Stimulated activated CD4-positive, alpha-beta T cell treated with anti-CD3 and anti-CD28 coated beads, Interleukin-12 subunit alpha, Interleukin-12 subunit beta, amount 100 ng/mL, for 24 hours (primary cell): ENCODE measurements at places on chromosomes 2 and 18.

DNA sequence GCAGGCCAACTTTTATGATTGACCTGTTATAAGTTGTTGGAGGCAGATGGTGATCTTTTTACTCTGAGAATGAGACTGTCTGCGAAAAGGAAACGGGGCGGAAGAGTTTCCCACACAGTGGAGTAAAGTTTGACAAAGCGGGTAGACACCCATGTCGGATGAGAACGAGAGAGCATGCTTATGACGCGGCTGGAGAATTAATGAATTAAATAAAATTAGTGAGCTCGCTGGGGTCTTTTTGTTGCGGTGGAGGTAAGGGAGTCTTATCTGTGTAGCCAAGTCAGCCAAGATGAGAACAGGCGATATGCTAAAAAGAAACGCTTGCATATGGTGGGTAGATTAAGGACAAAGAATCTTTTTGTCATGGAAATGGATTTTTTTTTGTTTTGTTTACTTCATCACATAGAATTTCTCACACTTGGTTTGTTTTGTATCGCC is 1.8 kb downstream of the SALL3 start:
- DNase-seq: no peak

DNA sequence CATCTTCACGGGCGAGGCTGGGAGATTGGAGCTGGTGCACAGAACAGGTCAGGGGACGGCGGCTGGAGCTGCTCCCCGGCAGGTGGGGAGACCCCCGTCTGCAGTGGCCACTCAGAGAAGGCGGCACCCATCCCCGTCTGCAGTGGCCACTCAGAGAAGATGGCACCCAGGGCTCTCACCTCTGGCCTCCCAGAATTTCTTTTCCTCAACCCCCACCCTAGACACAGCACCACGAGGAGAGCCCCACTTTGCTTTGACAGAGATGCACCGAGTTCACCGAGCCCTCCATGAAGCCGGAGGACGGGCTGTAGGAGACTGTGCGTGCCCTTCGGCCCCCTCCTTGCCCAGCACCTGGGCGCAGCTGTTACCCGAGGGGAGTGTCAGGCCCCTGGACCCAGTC is 201.6 kb upstream of the SALL3 start:
- no peak for DNase-seq

- no peak for DNase-seq
These were observed 4.4 kb downstream of the MBOAT2 start for GRCh38 chr2:8999102-8999446.

GRCh38 chr2:157751462-157752058 is 122.9 kb upstream of the ACVR1C start:
- DNase-seq: no peak

DNA sequence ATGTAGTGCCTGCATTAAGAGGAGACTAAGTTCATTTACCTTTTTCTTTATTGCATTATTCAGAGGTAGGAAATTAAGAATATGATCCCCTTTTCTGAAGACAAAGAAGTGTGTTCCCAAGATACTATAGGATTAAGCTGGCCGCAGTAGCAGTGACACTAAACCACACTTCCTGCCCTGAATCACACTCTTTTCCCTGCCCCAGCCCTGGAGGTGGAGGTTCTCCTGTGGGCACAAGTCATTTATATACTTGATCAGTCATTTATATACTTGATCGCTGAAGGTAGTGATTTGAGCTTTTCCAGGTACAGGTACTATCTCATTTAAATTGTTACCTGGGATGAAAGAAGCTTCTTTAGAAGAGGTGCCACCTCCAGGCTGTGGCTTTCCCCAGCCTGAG is 78.6 kb downstream of the ARMC9 start:
- no peak for DNase-seq

DNA sequence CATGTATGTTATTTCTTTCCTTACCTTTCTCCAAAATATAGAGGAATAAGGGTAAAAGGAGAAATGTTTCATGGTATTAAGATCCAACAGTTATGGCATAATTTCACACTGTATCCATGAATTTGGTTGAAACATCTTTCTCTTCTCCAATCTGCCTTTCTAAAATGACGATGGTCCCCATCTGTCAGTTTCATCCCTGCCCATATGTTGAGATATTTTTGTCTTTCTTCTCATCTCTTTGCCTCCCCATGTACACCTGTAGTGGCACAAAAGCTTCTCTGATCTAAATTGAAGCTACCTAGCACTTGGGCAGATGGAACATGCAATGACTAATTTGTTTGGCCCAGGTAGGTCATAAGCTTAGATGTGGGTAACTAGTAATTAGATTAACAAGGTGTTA is 90.7 kb upstream of the LRRTM1 start:
- no peak for DNase-seq
